Cortex of kidney (tissue), 1 donor: ENCODE measurements at places on chromosomes 4 and X.

- no peak for DNase-seq
These were observed 578 bp downstream of the CHIC2 start for GRCh38 chr4:54063737-54064316.

GRCh38 chr4:47862297-47862696, 24.4 kb upstream of the CORIN start:
- no peak for DNase-seq

DNA sequence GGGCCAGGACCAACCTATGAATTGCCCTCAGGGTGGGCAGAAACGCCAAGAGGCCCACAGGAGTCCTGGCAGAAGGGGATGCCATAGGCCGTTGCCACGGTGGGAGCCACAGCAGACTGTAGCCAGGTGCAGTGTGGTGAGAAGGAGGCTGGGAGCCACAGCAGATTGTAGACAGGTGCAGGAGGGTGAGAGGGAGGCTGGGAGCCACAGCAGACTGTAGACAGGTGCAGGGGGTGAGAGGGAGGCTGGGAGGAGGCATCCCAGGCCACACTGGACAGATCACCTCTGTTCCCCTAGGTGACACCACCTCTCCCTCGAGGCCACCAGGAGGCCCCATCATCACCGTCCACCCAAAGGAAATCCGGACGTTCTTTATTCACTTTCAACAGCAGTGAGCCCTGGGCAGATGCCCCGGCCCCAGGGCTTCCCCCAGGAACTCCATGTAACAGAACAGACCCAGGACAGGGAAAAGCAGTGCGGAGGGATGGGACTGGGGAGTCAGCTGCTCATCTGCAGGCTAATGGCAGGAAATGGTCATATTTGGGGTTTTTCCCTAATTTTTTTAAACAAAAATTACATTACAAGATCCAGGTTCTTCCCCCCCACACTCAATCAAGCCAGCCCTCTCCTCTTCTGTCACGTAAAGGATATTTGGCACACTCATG, 19.5 kb upstream of the MRFAP1 start:
- DNase-seq: no peak

DNA sequence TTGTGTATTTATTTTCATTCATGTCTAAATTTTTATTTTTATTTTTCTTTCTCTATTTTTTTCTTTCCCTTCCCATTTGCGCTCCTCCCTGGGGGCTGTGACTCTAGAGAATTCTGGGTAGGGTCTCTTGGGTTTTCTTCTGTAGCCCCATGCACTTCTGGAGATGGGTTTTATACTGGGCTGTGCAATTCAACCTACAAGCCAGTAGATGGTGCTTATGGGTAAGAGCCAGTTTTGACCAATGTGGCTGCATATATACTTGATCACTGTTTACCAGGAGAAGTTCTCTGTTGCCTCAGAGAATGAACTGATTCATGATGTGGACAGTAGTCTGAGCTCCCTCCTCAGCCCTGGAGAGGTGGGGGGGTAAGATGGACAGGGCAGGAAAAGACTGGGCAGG, 614.6 kb downstream of the PCDH19 start:
- no peak for DNase-seq

DNA sequence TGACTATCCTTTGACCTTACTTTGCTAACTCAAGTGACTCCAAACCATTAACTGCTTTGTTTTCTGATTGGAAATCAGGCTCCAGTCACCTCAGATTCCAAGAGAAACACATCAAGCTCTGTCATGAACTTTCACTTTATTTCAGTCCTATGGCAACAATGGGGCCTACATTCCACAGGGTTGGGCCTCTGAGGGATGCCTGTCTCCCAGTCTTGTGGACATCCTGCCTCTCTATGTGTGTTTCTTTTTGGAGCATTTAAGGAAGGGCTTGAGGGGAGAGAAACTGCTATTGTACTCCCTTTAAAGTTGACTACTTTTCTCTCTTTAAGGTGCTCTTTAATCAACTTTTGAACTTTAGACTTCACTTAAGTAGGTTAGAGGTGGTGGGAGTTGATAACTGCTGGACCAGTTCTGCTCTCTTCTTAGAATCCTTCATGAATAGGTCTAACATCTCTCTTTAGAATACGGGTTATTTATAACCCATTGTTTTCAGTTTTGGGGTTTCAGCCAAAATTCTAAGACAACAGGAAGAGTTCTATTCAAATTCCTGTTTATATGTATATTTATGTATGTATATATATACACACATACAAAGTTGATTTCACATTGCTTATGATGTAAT, 274.3 kb upstream of the NR3C2 start:
- DNase-seq: no peak

GRCh38 chrX:101388604-101389003, 2.2 kb upstream of the RPL36A start:
- DNase-seq: no peak

DNA sequence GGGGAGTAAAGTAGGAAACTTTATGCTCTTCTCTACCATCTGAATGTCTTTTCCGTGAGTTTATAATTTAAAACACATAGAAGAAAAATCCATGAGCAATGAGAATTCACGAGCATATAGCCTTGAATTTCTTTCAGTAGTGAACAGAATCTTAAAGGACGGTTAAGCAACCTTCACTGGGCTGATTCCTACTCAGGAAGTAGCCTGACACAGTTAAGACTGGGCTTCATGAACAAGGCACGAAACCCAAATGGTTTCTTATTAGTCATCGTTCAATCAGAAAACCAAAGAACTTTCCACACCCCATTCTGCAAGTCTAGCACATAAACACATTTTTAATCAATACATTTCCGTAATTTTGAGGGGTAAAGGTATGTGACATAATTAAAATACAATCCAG, 95.8 kb downstream of the SH3KBP1 start:
- no peak for DNase-seq

GRCh38 chrX:133229361-133229760, 11.2 kb upstream of the TFDP3 start:
- DNase-seq: no peak

DNA sequence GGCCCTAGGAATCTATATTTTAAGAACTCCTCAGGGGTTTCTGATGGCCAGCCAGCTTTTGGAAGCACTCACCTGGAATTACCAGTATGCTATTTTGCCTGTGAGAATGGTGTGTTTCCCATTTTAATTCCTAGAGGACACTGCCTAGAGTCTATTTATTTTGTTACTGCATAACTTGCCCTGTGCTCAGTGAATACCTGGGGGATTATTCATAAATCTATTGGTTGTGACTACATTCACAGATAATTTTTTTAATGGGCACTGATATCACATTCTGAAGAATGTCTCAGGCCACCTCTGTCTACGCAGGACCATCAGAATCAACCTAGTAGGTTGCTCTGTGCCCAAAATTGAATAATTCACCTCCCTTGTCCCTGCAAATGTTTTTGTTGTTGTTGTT, 6.7 kb downstream of the ARL13A start:
- DNase-seq: no peak

DNA sequence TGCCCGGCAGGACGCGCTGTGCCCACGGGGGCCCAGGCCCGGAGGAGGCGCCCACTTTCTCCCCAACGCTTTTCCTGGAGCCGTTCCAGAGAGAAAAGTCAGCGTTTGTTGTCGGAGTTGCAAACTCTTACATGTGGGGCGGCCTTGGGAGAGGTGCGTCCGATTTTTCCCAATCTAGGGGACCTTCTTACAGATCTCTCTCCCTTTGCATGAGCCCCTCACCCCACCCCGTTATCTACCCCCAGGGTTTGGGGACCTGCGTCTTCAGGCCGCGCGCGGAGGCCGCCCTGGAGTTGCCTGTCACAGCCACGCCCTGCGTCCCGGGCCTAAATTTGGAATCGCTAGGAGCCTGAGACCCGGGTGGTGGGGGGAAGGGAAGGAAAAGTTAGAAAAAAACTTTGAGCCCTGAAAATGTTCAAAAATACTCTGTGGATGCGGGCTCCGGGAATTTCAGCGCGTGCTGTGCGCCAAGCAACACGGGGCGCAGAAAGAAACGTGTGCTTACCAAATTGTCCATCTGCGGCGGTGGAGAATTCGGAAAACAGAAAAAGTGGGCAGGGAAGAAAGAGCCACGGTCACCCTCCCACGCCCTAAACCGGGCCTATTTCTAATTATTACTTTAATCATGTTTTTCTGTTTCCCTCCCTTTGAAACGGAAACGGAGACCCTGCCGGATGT, 587 bp downstream of the CD99 start:
- DNase-seq: no peak

- no peak for DNase-seq
These were observed 47.9 kb downstream of the ARHGAP24 start for GRCh38 chr4:85522836-85523235.

DNA sequence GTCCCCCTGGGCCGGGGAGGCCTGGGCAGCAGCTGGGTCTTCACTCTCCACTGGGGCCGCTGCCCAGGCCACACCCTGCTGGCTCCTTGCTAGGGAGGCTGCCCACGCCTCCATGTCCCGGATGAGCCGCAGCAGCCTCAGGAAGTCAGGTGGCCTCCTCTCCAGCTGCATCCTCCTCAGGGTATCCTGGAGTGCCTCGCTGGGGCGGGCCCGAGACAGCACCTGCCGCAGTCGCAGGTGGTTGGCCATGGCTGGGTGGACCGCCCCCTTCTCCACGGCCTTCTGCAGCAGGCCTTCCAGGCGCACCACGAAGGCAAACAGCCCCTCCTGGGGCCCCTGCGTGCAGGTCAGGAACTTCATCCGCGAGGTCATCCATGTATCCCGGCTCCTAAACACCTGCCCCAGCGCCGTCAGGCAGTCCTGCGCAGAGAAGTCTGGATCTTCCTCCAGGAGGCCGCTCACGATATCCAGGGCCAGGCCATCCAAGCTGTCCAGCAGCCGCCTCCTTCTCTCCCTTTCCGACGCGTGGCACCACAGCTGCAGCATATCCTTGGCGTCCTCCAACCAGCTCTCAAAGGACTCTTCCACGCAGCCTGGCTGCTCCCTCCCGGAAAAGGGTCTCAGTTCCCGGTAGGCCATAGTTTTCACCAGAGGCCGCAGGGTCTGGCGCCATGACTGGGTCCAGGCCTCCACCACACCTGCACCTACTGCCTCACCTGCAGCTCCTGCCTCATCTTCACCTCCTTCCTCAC, 2.1 kb downstream of the PNMA6F start:
- no peak for DNase-seq

DNA sequence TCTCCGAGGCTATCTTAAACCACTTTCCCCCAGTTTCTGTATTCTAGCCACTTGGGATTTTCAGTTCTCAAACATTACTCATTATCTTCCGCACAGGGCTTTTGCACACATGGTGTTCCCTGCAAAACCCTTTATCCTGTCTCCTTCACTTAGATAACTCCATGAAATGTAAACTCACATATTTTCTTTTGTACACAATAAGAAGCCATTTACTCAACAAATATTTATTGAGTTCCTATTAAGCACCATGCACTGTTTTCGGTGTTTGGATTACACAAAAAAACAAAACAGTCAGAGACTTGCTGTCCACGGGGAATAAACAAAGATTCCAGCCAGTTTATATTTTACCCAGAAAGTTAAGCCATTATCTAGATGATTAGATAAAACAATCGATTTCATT, 42.5 kb upstream of the UNC5C start:
- no peak for DNase-seq

GRCh38 chrX:134235236-134235635, 1.7 kb upstream of the CCDC160 start:
- DNase-seq: no peak

GRCh38 chr4:154254999-154255398, 236.6 kb downstream of the DCHS2 start:
- no peak for DNase-seq

- DNase-seq: no peak
These were observed 97.3 kb downstream of the GEMIN8 start for GRCh38 chrX:13932416-13932815.

DNA sequence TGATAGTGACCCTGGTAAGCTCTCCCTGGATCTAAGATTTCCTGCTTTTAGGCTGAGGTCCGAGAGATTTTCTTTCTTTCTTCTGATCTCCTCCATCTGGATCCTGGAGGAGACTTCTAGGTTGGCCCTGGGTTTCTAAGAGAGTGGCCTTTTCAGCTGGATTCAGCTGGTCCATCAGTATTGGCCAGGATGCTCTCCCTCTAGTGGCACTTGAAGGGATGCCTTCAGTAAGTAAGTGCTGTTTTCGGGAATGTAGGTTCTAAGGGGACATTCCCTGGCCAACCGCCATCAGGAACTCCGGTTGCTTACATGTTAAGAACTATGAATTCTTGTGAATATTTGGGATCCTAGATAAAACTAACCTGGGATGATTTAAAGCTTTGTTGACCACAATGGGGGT, 56.9 kb downstream of the SERTM2 start:
- no peak for DNase-seq

DNA sequence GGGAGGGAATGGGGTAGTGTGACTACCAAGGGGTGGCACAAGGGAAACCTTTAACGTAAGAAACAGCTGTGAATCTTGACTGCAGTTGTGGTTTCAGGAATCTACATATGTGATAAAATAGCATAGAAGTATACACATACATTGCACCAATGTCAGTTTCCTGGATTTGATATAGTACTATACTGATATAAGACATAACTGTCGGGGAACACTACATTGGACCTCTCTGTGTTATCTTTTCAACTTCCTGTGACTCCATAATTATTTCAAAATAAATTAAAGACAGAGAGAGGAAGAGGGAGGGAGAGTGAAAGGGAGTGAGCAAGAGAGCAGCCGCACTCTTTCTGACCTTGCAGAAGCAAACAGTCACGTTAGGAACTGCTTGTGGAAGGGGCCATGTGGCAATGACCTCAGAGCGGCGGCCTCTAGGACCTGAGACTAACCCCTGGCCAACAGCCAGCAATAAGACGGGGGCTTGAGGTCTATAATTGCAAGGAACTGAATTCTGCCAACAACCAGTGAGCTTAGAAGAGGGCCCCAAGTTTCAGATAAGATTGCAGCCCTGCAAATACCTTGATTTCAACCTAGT, 47.4 kb downstream of the NALF2 start:
- no peak for DNase-seq

DNA sequence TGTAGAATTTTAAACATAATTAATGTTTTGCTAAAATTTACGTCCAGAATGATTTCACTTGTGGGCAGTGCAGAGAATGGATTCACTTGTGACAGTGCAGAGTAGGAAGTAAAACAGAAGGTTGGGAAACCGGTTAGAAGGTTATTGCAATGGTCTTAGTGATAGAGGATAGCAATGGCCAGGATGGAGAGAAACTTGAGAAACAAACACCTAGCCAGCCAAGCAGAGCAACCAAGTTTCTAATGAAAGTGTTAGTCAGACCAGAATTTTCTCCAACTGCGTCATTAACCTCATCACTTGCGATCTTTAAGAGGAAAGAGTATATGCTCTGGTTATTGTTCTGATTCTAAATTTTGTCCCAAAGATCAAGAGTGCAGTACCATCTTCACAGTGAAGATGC, 50.0 kb upstream of the TBC1D9 start:
- DNase-seq: no peak

- peak; percentile 35 for DNase-seq
These were observed at the start of gene PDGFC for GRCh38 chr4:156971676-156972378. Gene PDGFC, minus strand, starts transcription at chr4:156971799. Its CDS starts 896 bp downstream, at chr4:156970903.

GRCh38 chr4:1021386-1022050, 10.1 kb downstream of the FGFRL1 start:
- DNase-seq: no peak
